ENCODE measurements at places on chromosomes 11 and 22.

- DNase-seq = no peak
These were observed 255.2 kb upstream of the POU2AF2 start for GRCh38 chr11:110990311-110990710.

GRCh38 chr11:16956538-16957153, 57.6 kb downstream of the PLEKHA7 start:
- DNase-seq = no peak

DNA sequence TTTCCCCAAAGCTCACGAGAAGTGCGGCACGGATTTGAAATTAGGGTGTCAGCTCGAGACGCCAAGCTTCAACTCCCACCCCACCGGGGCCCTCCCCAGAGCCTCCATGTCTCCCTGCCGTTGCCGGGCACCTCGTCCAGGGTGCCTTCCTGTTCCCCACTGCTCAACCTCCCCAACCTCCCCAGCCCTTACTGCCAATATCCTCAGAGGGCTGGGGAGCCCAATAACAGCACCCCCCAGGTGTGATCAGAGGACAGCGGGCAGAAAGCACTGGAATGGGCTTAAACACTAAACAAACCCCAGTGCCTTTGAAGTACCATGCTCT, 1336.4 kb downstream of the TBC1D22A start:
- no peak for DNase-seq

GRCh38 chr22:20423906-20424551, 13.6 kb downstream of the SCARF2 start:
- DNase-seq = no peak

DNA sequence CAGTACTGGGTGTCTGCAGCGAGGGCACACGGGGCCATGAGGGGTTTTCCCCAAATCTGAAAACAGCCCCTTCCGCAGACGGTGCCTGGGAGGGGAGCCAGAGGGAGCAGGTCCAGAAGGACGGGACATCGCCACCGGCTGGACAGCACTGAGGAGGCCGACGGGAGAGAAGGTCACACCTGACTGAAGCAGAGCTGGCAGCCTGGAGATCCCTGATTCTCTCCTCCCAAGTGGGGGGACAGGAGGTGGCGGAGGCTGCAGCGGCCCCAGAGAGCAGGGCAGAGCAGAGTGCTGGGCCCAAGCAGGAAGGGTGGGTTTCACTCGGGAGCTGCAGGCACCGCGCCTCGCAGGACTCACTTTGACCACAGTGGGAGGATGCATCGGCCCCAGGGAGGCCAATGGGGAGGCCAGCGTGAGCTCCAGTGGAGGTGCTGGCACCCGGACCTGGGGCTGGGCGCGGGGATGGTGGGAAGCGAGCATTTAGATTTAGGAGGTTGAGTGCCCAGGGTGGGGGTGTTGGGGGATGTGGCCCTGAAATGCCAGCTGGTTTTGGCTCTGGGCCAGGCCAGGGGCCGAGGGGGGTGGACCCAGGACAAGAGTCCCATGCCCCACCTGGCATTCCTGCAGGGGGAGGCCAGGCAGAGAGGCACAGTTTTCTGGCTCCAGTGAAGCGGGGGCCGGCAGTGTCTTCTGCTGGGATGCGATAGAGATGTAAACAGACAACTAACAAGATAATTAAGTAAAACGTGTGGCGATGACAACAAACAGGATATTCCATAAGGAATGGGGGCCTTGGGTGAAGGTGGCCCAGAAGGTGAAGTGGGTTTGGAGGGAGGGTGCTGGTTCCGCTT, 92.3 kb upstream of the FGF3 start:
- DNase-seq = no peak

DNA sequence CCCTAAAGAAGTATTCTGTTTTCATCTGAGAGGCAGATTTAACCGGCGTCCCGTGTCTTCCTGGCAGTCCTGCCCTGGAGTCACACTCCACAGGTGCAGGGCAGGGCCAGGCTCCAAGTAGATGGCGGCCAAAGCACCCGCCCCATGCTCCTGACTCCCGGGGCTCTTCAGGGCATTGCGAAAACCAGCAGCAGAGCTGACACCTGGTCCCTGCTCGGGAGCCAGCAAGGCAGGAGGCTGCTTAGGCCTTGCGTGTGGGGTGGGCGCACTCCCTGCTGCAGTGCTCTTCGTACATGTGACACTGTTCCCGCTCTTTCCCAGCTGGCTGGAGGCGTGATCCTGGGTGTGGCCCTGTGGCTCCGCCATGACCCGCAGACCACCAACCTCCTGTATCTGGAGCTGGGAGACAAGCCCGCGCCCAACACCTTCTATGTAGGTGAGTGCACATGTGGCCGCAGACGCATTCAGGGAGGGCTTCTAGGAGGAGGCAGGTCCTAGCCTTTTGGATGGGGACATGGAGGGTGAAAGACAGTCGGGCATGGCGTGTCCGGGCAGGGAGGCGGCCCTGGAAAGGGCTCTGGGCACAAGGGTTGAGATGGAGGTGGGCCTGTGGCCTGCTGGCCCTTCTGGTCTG, 10.3 kb upstream of the TSSC4 start:
- no peak for DNase-seq

DNA sequence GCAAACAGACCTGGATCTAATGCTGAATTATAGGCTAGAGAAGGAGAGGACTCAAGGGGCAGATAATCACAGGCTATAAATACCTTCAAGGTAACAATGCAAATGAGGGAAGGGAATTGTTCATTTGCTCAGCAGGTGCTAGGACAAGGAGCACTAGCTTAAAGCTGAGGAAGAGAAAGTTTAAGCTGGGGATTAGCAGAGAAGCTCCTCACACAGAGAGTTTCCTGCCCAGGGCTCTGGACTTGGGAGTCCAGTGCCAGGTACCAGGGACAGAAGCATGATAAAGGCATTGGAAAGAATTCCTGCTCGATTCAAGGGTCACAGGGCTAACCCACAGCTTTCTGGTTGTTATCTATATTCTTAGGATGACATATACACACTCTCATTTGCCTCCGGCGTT, 509.9 kb downstream of the NTM start:
- no peak for DNase-seq

- no peak for DNase-seq
These were observed 122.5 kb downstream of the WNT11 start for GRCh38 chr11:76083563-76084451.

- no peak for DNase-seq
These were observed 82.1 kb downstream of the EMSY start for GRCh38 chr11:76526878-76527277.
